Trophoblast cell (in vitro differentiated cells and primary cell): ENCODE measurements at places on chromosomes 6 and 20.
A peak's percentile ranks its signal among the peaks of the same experiment; 100 is the strongest.

DNA sequence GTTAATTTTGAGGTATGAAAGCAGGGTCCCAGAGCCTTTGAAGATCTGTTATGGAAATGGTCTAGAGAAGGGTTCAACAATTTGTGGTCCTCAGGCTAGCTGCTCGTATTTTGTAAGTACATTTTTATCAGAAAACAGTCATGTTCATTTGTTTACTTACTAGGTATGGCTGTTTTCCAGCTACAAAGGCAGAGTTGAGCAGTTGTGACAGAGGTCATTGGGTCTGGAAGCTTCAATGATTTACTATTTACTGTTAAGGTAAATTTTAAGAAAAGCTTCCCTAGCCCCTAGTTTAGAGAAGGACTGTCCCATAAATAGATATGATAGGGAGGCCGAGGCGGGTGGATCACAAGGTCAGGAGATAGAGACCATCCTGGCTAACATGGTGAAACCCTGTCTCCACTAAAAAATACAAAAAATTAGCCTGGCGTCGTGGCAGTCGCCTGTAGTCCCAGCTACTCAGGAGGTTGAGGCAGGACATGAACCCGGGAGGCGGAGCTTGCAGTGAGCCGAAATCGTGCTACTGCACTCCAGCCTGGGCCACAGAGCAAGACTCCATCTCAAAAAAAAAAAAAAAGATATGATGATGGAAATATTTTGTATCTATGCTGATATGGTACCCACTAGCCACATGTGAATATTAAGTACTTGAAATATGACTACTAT lies 538.4 kb upstream of the CITED2 start:
- DNase-seq, result no peak

DNA sequence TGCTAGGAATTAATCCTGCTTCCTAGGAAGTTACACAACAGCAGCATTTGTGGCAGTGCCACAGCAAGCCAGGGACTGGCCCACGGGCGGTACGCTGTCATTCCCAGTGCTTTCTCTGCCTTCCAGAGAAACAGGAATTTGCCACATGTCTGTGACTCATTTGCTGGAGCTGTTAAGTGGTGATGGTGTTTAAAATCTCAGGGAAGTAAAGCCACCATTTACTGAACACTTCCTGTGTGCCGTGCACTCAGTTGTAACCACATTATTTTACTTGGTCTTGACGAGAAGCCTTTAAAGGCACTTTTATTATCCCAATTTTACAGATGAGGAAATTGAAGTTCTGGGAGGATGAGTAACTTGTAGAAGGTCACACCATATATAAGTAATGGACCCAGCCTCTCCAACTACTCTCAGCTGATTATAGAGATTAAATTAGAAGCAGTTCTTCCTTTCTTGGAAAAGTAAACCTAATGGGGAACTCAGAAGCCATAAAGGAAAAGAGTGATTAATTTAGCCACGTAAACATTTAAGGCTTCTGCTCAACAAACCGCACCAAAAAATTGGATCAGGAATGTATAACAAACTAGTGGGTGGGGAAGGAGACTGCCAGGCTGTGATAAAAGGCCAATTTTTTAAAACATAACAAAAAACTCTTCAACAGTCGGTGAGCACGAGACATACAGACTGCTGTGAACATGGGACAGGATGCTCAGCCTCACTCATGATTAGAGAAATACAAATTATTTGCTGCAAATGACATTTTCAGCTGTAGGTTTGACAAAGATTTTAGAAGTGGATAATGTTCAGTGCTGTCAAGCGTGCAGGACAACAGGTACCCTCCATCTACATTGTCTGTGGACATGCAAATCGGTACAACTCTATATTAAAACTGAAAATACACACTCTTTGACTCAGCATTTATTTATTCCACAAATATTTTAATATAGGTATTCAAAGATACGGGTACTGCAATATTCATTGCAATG lies 311.2 kb downstream of the NRN1 start:
- DNase-seq, result peak; percentile 49

GRCh38 chr20:49862607-49863200 lies 50.1 kb downstream of the SLC9A8 start:
- no peak for DNase-seq

- DNase-seq, result peak; percentile 94
Measured at GRCh38 chr6:105364243-105364642, 38.6 kb downstream of the PREP start.

- no peak for DNase-seq
Measured at GRCh38 chr6:136599329-136600011, 49.2 kb upstream of the MAP7 start.

DNA sequence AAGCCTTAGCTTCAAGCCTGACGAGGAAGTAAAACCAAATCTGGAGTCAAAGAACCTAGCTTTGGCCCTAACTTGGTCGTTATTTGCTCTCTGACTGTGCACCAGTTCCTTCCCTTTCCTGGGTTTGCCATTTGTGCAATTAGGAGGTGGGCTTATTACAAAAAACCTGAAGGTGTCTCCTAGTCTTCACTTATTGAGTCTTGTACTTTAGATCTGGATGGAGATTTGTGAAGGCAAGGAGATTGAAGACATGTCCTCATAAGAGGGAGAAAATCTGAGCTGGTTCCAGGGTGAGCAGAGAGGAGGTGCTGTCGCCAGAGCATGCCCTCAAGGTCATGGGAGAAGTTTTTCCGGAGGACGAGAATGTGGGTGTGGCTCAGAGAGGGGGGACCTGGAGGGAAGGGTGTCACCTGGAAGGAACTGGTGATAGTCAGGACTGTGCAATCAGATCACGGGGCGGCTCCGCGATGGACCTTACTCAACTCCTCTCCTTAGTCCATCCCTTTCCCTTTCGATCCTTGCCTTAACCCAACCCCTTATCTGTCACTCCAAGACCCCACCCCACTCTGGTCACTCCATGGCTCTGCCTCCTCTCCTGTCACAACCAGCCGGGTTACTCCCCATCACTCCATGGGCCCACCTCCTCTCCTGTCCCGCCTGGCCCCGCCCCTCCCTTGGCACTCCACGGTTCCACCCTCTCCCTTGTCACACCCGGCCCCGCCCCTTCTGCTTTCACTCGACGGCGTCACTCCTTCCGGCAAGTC lies 588 bp upstream of the ACSS2 start:
- no peak for DNase-seq
